Dermis microvascular lymphatic vessel endothelial cell (primary cell): ENCODE measurements at places on chromosomes 4 and X. TPM values are rescaled to one million over a fixed set of nuclear protein-coding genes. Genes with fewer than 3 reads are reported as not detected.

The PRPS1 gene
- 21.1 and 23.0 TPM in 2 replicates for total RNA-seq

The TLR10 gene
- total RNA-seq = not detected in 2 replicates

The PHOX2B gene
- not detected in 2 replicates for total RNA-seq

The FGFRL1 gene
- 6.2 and 14.3 TPM in 2 replicates for total RNA-seq

The BTC gene
- total RNA-seq = not detected in 2 replicates

The DCAF4L1 gene
- total RNA-seq = 0.13 TPM in 2 replicates

The NPY2R gene
- total RNA-seq = not detected in 2 replicates

The PARM1 gene
- 0.13 TPM in 1 of 2 replicates, not detected in the other for total RNA-seq

The MAGEB17 gene
- not detected in 2 replicates for total RNA-seq

The PNMA3 gene
- total RNA-seq = 0.13 TPM in 1 of 2 replicates, not detected in the other

The PPEF2 gene
- under 0.01 TPM in 1 of 2 replicates, not detected in the other for total RNA-seq

The CT45A5 gene
- total RNA-seq = not detected in 2 replicates

The ADH4 gene
- not detected in 2 replicates for total RNA-seq

The TSPAN6 gene
- total RNA-seq = 42.2 and 67.5 TPM in 2 replicates

The TEC gene
- total RNA-seq = 0.51 and 1.3 TPM in 2 replicates

The CCNB3 gene
- total RNA-seq = 0.13 and 0.26 TPM in 2 replicates

The SMIM31 gene
- total RNA-seq = not detected in 2 replicates

DNA sequence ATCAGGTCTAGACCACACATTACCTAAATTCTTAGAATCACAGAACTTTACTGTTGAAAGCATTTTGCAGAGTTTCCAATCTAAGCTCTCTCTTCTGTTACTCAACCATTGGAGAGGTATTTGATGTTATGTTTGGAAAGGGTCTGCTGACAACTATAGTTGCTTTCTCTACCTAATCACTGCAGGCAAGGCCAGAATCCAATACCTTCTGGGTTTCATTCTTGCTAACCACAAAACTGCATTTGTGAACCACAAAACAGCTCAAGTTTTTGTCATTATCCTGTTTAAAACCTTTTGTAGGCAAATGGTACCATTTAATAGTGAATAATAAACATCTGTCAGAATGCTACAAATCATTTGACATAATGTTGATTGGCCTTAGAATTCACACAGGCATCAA, 380.1 kb downstream of the GASK1B start:
- no peak for DNase-seq

DNA sequence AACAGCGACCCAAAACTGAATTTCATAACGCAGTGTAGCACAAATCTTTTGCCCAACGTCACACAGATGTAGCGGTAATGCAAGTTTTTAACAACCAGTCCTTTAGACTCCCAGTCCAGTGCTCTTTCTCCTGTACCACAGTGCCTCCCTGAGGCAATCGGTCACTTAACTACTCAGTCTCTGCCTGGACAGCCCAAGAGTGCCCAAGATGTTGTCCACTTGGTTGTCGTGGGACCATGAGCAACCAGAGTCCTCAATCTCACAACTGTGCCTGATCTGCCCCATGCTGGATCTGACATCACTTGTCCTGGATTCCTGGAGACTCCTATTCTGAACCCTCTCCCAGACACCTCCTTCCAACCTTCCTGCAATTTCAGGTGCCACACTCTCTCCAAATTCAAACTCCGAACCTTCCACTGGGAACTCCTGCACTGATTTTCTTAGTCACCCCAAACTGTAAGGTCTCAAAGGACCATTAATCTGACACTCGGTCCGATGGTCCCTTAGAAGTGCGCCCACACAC, 702 bp downstream of the MMGT1 start:
- peak; percentile 9 for DNase-seq

GRCh38 chr4:139656614-139657486, 8.8 kb upstream of the MGST2 start:
- peak; percentile 87 for DNase-seq

DNA sequence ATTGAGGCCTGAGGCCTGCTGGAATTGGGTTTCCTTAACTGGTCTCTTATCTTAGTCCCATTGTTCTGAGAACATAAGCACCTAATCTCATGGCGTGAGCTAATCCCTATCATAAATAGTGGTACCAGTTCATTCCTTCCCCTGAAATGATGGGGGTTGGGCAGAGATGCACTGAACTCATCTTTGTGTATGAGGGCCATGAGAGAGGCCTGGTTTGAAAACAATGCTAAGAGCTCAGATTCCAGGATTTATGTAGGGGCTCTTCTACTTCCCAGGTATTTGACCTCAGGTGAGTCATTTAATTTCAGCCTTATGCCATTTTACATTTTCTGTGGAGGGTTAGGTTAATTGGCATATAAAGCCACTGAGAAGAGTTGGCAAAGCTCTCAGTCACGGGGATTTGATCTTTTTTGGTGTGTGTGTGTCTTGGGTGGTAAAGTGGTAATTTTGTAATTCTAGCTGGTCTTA, 4.4 kb downstream of the RBM3 start:
- DNase-seq = no peak

GRCh38 chr4:56115898-56116297, 167.2 kb downstream of the CEP135 start:
- no peak for DNase-seq

- DNase-seq = no peak
Observed at GRCh38 chrX:45261005-45261404, 60.3 kb upstream of the DIPK2B start.

DNA sequence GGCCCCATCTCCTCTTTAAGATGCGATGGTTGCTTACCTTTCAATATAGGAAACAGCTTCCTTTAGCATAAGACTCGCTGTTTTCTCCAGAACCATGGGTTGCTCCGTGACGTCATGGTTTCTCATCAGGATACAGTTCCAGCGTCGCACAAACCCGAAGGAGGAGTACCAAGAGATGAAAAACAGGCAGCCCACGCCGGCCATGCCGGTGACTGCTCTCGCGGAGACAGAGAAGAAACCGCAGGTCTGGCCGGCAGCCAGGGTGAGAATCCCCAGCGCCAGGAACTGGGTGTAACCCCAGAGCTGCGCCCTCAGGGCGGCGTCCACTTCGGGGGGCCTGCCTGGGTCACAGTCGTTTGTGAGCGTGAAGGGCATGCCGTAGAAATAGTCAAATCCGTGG, 11.4 kb downstream of the ARSD start:
- DNase-seq = no peak

DNA sequence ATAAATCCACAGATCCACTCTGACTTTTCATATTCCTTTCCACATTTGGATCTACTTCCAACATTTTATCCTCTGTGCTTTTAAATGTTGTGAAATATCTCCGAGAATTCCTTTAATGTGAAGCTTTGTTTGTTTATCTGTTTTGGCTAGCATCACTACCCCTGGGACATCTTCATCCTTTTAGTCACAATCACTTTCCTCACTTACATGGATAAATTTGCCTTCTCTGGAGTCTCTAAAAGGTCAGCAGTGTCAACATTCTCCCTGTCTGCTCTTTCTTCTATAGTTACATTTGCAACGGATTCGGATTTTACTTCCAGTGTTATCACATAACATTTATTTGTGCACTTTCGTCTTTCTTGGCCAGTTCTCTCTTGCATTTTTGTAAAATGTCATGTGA, 34.2 kb upstream of the LRAT start:
- DNase-seq = no peak

DNA sequence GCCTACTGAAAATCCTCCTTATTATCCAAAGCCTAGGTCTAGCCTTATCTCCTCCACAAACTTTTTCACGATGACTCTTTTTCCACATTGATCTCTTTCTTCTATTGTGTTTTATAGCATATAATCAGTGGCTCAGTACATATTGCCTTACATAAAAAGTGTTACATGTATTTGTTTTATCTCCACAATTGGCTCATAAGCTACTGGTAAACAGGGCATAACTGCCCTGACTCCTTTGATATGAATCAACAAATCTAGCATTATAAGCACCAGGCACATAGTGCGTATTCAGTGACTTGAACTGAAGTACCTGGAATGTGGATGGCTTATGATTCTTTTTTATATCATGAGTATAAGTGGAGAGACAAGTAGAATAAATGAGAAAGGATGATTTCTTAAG, 206.8 kb downstream of the TEX13A start:
- no peak for DNase-seq

GRCh38 chrX:6149060-6149872, 79.4 kb downstream of the NLGN4X start:
- no peak for DNase-seq

DNA sequence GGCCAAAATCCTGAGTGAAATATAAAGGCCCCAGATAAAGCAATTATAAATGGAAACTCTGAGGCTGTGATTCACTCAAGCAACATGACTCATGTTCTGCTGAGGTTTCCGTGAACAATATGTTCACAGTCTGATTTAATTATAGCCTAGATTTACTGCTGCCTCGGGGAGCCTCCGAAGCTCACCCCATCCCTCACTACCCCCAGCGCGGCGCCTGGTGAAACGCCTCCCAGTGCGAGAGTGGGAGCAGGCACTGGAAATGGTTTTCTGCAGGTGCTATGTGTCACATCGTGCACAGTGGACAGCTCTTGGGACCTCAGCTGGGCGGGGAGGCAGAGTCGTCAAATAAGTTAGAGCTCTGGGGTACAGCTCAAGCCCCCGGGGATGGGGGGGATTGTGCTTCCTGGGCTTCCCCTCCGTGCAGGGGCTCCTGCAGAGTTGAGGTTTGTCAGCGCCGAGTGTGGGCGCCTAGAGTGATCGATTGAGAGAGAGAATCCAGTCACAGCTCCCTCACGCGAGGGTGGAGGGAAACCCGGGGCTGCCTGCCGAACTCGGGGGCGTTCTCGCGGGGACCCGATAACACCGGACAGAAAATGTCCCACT, 110.6 kb downstream of the PHKA2 start:
- DNase-seq = no peak

- DNase-seq = no peak
Observed at GRCh38 chr4:12359420-12359819, 930.7 kb upstream of the HS3ST1 start.

DNA sequence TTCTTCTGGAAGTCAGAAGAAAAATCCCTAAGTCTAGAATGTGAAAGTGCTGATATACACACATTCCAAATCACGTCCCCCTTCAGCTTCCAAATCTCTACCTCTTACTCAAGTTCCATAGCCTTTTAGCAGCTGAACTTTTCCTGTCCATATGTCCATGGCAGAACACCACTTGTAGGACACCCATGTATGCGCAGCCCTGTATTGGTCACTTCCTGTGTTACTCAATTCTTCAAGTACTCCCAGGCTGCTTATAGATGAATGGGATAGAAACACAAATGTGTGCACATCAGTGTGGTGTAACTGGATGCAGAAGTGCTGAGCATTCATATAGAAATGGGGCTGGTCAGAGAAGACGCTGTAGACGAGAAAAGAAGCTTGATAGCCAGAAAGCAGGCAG, 18.8 kb downstream of the SRPX2 start:
- DNase-seq = no peak

- DNase-seq = no peak
Observed at GRCh38 chr4:152540941-152541340, 5.0 kb upstream of the FBXW7 start.

DNA sequence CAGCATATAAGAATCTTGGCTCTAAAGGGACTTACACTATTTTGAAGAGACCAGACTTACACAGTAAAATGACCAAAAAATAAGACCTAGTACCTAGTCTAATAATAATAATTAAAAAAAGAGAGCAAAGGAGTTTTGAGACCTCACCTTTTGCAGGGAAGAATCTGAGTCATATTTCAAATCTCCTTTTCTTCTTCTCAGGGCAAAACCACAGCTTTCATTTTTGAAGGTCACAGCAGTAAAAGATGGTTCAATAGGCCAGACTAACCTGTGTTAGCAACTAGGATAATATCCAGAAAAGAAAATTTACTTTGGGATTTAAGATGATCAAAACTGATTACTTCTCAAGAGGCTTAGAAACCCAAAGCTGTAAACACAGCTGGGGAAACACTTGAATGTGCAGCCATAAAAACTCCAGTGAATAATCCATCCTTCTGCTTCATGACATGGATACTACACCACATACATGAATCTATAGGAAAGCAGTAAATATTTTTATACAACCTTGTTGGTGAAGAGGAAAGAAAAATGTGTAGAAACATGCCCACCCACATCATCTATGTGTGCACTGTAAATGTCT, 25.9 kb upstream of the LNX1 start:
- DNase-seq = no peak

DNA sequence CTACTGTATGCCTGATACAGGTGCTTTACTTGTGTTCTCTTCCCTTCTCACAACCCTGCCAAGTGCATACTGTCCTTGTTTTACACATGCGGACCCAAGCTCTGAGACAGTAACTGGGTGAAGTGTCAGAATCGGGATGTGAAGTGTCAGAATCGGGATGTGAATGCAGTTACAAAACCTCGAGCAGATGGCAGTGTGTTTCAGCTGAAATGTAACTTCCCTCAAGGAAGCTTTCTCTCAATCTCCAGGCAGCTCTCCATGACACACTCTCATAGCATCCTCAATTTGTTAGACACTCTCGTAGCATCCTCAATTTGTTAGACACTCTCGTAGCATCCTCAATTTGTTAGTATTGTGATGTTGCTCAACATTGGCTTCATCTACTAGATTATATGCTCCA, 1.1 kb upstream of the HPSE start:
- no peak for DNase-seq
